ENCODE measurements at places on chromosomes 1 and 21.
A peak's percentile ranks its signal among the peaks of the same experiment; 100 is the strongest.

GRCh38 chr1:34396042-34396441 lies 219.3 kb downstream of the C1orf94 start:
- no peak for DNase-seq

GRCh38 chr1:151013518-151013917 lies 5.3 kb downstream of the PRUNE1 start:
- DNase-seq = peak; percentile 65

GRCh38 chr1:147892731-147893214 lies 9.8 kb upstream of the GJA8 start:
- peak; percentile 40 for DNase-seq

- DNase-seq = no peak
Measured at GRCh38 chr1:167479331-167479979, 38.9 kb downstream of the CD247 start.

- no peak for DNase-seq
Measured at GRCh38 chr1:224505454-224506093, 71.0 kb upstream of the WDR26 start.

DNA sequence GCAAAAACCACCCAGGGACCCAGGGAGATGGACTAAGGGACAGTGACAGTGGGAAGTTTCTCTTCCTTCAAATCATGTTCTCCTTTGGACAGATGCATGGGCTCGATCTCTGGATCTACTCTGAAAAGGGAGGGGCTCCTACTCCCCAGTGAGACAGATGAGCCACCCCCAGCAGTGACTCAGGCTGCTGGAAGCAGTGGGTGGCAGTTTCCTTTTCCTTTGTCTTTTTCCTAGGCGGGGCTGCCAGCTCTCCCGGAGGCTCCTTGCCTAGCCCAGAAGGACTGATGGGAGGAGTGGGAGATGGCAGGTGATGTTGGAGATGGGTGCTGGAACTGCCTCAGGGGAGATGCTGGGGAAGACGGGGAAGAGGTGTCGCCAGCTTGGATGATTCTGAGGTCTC lies 41.0 kb upstream of the IGSF21 start:
- no peak for DNase-seq

- DNase-seq = peak; percentile 76
Measured at GRCh38 chr1:230090194-230090711, 23.2 kb downstream of the GALNT2 start.

GRCh38 chr21:40615505-40616376 lies 231.2 kb downstream of the DSCAM start:
- DNase-seq = no peak

DNA sequence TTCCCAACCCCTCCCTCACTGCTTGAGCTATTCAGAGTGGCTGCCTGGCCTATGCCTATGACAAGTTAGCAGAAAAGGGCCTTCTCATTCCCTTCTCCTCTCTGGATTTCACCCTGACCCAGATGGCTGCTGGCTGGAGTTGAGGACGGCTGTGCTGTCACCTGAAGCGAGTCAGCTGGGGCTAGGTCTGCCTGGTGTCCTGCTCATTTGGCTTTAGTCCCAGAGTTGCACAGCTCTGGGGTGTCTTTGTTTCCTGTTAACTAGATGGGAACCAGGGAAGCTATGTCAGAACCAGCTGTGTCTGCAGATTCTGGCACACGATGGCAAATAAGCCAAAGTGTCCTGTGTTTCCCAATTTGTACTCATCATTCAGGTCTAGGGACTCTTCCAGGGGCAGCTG lies 52.9 kb downstream of the CNIH3 start:
- DNase-seq = no peak

DNA sequence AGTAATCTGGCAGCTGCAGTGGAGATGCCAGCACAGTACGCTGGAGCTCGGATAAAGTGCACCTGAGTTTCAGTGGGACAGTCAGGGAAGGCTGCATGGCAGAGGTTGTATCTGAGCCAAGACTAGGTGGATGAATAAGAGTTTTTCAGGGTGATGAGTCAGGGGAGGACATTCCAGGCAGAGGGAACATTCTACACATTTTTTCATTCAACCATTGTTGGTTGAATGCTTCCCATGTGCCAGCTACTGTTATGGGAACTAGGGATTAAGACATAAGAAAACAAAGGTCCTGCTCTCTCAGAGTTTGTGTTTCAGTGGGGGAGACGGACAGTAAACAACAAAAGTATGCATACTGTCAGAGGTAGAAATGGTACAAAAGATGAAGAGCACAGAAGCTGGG lies 5.2 kb downstream of the LEPR start:
- DNase-seq = peak; percentile 78

DNA sequence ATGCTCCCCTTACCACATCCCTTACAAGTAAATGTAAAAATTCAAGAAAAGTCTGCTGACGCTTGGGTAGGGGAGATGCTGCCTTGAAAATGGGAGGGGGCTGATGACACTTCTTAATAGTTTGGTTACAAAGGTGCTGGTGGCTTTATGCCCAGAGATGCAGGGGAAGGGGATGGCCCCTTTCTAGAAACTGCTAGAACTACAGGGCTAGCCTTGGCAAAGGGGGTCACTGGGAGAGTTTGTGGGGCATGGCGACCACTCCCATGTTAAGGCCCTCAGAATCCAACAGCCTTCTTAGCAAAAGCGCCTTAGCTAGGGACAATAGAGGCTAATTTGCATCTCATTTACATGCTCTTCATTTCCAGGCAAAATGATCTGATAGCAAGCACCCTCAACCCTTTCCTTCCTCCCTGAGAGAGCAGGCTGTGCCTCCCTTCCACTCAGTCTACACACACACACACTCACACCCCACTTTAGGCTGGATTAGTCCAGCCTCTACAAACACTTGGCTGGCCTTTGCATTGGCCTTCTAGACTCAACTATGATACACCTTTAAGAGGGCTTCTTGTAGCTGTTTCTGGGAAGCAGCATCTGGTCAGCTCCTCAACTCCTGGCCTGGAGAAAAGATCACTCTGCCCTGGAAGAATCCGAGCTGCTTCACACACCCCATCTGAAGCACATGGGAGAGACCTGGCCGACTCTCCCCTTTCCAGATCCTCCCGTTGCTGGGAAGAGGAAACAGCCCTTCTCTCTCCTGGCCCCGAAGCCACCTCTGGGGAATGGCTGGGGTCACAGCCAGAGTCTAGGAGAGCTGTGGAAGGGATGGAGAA lies 1.7 kb downstream of the SEMA6C start:
- DNase-seq = no peak

DNA sequence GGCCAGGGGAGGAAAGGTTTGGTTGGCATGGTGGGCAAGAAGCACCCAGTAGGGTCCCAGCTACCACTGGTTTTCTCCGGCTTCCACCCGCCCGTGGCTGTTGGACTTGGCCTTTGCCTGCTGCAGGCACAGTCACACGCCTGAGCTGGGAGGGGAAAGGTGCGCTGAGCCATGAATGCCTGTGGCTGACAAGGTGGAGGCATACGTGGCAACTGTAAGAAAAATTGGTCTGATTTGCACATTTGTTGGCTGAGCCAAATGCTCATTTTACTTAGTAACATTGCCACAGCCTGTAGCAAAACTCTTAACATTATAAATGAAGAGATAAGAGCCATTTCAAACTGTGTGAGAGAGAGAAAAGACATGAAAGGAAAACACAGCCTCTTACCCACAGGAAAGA lies 191.6 kb downstream of the PTPRC start:
- no peak for DNase-seq

DNA sequence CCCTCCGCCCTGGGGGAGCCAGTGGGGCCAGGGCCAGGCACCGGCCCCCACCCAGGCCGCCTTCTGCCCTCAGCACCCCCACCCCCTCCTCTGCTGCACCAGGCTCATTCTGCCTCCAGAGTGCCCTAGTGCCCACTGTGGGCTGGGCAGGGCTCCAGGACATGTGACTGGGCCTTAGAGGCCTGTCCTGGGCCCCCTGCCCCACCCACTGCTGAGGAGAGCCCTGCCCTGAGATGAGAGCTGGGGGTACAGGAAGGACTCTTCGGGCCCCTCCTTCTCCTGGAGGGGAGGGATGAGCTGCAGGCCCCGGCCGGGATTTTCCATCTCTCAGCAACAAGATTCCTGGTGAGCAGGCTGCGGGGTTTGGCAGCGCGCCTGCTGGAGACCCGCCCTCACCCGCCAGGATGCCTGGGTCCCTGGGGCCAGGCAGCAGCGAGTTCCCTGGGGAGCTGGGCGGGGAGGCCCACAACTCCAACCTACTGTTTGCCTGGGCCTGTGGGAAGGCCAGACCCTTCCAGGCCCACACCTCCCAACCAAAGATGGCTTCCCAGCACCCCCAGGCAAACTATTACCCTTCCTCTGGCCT lies 14.0 kb downstream of the AHDC1 start:
- DNase-seq = no peak

DNA sequence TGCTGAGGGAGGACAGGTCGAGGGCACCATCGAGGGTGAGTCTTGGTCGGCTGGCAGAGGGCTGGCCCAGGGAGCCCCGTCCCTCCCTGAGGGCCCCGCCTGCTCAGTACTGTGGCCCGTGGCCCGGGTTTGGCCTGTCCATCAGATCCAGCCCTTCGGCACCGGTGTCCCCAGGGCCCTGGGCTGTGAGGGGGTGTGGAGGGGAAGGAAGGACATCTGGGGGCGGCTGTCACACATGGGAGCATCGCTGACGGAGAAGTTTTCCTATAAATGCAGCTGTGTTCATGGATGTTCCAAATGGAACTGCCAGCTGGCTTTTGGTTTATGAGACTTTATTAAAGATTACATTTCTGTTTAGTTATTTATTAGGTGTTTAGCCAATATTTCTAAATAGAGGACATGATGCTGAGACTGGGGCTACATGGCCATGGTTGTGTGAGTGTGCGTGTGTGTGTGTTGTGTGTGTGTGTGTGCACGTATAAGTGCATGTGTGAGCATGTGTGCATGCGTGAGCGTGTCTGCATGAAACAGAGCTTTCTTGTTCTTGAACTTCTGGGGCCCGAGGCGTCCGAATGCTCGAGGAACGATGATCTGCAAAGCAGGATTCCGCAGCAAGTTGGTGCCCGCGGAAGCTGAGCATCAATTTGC lies 54.3 kb downstream of the SLX9 start:
- no peak for DNase-seq

GRCh38 chr1:151131701-151132334 lies 14.6 kb downstream of the SEMA6C start:
- DNase-seq = no peak

DNA sequence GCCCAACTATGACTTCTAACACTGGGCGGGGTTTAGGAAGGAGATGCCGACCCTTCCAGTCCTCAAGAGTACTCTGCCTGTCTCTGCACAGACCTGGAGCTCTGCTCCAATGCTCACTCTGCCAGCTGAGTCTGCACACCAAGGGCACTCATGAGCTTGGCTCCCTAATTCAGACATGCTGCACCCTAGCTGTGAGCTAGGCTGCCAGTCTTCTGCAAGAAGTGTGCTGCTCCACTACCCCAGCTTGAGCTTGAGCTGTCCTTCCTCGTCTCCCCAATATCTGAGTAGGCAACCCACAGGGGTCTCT lies 13.2 kb downstream of the TP53BP2 start:
- no peak for DNase-seq

GRCh38 chr1:1232208-1232795 lies at the start of gene B3GALT6:
Gene B3GALT6 (plus strand): TSS chr1:1232237. CDS start chr1:1232279, 42 bp downstream.
- no peak for DNase-seq

GRCh38 chr1:88973520-88974137 lies 18.8 kb downstream of the KYAT3 start:
- DNase-seq = peak; percentile 41

DNA sequence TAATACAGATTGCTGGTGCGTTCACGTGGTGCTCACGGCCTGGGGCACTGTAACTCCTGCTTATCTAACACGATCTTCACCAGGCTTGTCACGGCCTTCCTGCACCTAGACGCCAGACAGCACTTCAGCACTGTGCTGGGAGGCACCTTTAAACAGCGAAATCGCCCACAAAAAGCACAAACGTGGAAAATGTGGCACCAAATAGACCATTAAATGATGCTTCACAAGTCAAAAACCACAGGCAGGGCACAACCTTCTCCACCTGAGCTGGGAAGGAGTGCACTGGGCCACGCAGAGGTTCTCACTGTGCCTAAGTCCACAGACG lies 20.0 kb downstream of the IBA57 start:
- DNase-seq = no peak

DNA sequence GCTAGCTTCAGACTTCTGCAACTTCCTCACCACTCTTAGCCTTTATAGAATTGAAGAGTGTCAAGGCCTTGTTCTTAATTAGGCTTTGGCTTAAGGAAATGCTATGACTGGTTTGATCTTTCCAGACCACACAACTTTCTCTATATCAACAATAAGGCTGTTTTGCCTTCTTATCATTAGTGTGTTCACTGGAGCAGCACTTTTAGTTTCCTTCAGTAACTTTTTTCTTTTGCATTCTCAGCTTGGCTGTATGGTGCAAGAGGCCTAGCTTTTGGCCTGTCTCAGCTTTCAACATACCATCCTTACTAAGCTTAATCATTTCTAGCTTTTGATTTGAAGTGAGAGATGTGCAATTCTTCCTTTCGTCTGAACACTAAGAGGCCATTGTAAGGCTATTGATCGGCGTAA lies 8.6 kb downstream of the PRKACB start:
- DNase-seq = no peak

- no peak for DNase-seq
Measured at GRCh38 chr1:223358826-223359225, 5.2 kb downstream of the SUSD4 start.

DNA sequence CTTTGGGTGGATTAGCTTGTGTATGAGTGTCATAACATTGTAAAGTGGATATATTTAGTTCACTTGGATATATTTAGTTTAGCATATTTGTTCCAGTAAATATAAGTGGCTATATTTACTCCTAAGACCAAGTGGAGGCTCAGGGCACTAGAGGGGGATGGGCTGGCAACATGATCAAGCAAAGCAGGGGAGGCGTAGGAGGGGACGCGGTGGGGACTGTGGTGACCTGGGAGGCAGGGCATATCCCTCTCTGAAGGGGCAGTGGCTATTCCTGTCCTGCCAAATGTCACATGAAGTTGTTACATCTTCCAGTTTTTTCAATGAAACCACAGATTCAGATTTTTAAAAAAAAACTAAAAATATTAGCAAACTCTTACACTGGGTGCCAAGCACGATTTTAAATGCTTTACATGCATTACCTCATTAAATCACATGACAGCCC lies 51.9 kb upstream of the EDN2 start:
- no peak for DNase-seq

- DNase-seq = peak; percentile 46
Measured at GRCh38 chr1:55542901-55543504, 327.8 kb upstream of the USP24 start.

DNA sequence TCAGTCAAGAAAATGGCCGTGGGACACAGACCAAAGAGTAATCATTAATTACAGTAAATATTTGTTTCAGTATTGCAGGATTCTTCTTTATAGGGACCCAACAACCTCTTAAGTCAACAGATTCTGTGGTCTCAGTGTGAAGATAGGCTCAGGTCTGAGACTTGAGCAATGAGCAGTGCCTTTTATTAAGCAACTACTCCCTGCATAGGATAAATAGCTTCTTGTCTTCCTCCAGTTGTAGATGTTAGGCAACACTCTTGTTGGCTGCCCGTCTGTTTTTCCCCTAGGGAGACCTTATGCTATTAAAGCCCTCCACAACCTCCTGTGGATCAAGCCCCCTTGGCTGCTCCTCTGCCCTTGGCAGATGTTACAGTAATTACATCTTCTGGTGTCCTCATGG lies 1.8 kb upstream of the OMA1 start:
- DNase-seq = no peak

- no peak for DNase-seq
Measured at GRCh38 chr1:152517237-152517811, 3.0 kb downstream of the CRCT1 start.

GRCh38 chr1:147648933-147649332 lies 21.4 kb downstream of the ACP6 start:
- DNase-seq = no peak

All from brain microvascular endothelial cell (primary cell).